NCI-H2107 (cell line): ENCODE measurements at places on chromosomes 13 and 19.

DNA sequence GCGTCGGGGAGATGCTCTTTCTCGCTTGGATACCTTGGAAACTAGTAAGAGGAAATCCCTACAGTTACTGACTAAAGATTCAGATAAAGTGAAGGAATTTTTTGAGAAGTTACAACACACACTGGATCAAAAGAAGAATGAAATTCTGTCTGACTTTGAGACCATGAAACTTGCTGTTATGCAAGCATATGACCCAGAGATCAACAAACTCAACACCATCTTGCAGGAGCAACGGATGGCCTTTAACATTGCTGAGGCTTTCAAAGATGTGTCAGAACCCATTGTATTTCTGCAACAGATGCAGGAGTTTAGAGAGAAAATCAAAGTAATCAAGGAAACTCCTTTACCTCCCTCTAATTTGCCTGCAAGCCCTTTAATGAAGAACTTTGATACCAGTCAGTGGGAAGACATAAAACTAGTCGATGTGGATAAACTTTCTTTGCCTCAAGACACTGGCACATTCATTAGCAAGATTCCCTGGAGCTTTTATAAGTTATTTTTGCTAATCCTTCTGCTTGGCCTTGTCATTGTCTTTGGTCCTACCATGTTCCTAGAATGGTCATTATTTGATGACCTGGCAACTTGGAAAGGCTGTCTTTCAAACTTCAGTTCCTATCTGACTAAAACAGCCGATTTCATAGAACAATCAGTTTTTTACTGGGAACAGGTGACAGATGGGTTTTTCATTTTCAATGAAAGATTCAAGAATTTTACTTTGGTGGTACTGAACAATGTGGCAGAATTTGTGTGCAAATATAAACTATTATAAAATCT lies 2.7 kb upstream of the KCNRG start:
- no peak for DNase-seq

- no peak for DNase-seq
These were observed 105.1 kb downstream of the ZAR1L start for GRCh38 chr13:32210101-32210500.

GRCh38 chr13:98054301-98054700 lies 88.6 kb upstream of the FARP1 start:
- DNase-seq = no peak

DNA sequence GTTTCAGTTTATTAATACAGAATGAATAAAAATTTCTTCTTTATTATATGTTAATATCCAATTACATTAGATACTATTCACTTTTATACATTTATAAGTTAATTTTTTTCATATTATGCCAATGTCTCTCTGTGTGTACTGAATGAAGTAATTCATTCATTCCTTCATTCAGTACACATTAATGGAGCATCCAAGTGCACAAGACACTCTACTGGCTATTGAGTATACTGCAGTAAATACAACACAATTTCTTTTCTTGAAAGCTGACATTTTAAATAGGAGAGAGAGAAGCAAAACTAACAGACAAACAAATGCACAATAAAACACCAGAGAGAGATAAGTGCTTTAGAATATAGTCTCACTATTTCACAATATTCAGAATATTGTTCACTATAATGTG lies 1038.3 kb upstream of the SPRY2 start:
- DNase-seq = no peak

- DNase-seq = no peak
These were observed 197.7 kb upstream of the RNF113B start for GRCh38 chr13:98374750-98375149.

GRCh38 chr13:106232681-106233080 lies 302.8 kb downstream of the EFNB2 start:
- DNase-seq = no peak

- DNase-seq = no peak
These were observed 315.9 kb downstream of the DNAJC15 start for GRCh38 chr13:43339145-43339804.

DNA sequence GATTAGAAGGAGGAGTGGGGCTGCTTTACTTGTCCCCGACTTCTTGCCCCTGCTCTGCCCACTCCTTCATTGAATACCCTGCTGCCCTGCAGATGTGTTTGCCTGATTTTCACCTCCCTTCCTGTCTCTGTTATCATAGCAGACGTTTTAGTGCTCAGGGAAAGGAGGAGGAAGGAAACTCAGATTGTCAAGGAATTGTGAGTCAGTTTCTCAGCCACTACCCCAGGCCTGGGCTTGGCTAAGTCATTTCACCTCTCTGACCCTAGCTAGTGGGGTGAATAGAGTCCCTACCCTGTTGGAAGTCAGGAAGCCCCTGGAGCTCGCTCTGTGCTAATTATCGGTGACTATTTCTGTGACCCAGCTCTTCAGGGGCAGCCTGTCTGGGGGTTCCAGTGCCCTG lies 3.9 kb downstream of the BCKDHA start:
- no peak for DNase-seq

GRCh38 chr13:71577127-71577526 lies 289.9 kb downstream of the DACH1 start:
- DNase-seq = no peak

GRCh38 chr13:78298657-78299056 lies 304.7 kb downstream of the POU4F1 start:
- DNase-seq = no peak

DNA sequence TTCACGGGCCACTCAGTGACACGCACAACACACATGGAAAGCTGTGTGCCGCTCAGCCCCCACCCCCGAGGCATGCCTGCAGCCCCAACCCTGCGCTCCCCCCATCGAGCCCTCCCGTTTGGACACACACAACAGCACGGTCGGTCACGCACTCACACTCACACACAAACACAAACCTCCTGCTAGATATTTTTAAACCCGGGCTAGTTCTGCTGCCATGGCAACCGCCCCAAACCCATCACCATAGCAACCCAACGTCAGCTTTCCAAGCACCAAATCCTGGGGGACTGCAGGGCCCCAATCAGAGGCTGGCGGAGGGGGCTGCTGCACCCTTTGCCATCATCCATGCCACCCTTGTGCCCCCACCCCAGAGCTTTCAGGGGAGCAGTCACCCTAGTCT lies 2.5 kb upstream of the NOVA2 start:
- no peak for DNase-seq

GRCh38 chr13:41520660-41521630 lies 63.6 kb downstream of the RGCC start:
- DNase-seq = no peak

GRCh38 chr13:21733475-21734263 lies 62.8 kb downstream of the FGF9 start:
- DNase-seq = no peak
